Mammary microvascular endothelial cell (primary cell): ENCODE measurements at places on chromosomes 3 and 15. TPM values are rescaled to one million over a fixed set of nuclear protein-coding genes. Genes with fewer than 3 reads are reported as not detected.

The SPCS1 gene
- 189 TPM in 2 replicates for total RNA-seq

The AADACL2 gene
- not detected in 2 replicates for total RNA-seq

The DPPA2 gene
- not detected in 2 replicates for total RNA-seq

The CCDC33 gene
- not detected in 2 replicates for total RNA-seq

The RASL12 gene
- total RNA-seq: not detected in 2 replicates

The GATM gene
- total RNA-seq: 0.13 and 0.69 TPM in 2 replicates

The STRC gene
- total RNA-seq: not detected in 2 replicates

The ZIC4 gene
- total RNA-seq: not detected in 2 replicates

The CKMT1A gene
- total RNA-seq: not detected in 2 replicates

The BCL2A1 gene
- total RNA-seq: 0.13 and 0.89 TPM in 2 replicates

The SMCO1 gene
- total RNA-seq: not detected in 2 replicates

The LRRC31 gene
- total RNA-seq: not detected in 2 replicates

The NDUFB5 gene
- 114 and 123 TPM in 2 replicates for total RNA-seq

The MYZAP gene
- 9.4 and 13.8 TPM in 2 replicates for total RNA-seq

The TCF12 gene
- total RNA-seq: 40.9 and 45.0 TPM in 2 replicates

The C3orf20 gene
- total RNA-seq: not detected in 2 replicates

The THAP10 gene
- 4.5 and 5.8 TPM in 2 replicates for total RNA-seq

The ISG20 gene
- 15.0 and 18.9 TPM in 2 replicates for total RNA-seq

The RRP9 gene
- total RNA-seq: 36.6 and 38.9 TPM in 2 replicates

The CYP8B1 gene
- total RNA-seq: not detected in 2 replicates

The USF3 gene
- total RNA-seq: 6.5 and 10.2 TPM in 2 replicates

The SLCO2A1 gene
- 5.6 and 11.5 TPM in 2 replicates for total RNA-seq

The FAM107A gene
- 83.0 and 85.8 TPM in 2 replicates for total RNA-seq

The IQCB1 gene
- 10.0 and 15.5 TPM in 2 replicates for total RNA-seq

The PYDC2 gene
- total RNA-seq: not detected in 2 replicates

The ERC2 gene
- 0.05 and 0.13 TPM in 2 replicates for total RNA-seq

The LNP1 gene
- total RNA-seq: 0.69 and 1.2 TPM in 2 replicates

The OIP5 gene
- total RNA-seq: 26.2 and 27.7 TPM in 2 replicates

The GOLGA8T gene
- not detected in 2 replicates for total RNA-seq

The COL6A5 gene
- not detected in 2 replicates for total RNA-seq

The PLSCR2 gene
- total RNA-seq: not detected in 2 replicates

The EPB42 gene
- not detected in 2 replicates for total RNA-seq

The CACNA2D2 gene
- total RNA-seq: 0.05 TPM in 1 of 2 replicates, not detected in the other

The FOXB1 gene
- total RNA-seq: not detected in 2 replicates

The HYKK gene
- 4.0 and 6.1 TPM in 2 replicates for total RNA-seq

The C3orf70 gene
- total RNA-seq: 2.1 and 3.1 TPM in 2 replicates

The CCR8 gene
- total RNA-seq: not detected in 2 replicates

The DUOX1 gene
- not detected in 2 replicates for total RNA-seq

The CHAC1 gene
- total RNA-seq: 5.5 and 8.7 TPM in 2 replicates

The MUSTN1 gene
- not detected in 2 replicates for total RNA-seq

The PAK6 gene
- total RNA-seq: 0.20 TPM in 1 of 2 replicates, not detected in the other

The CILP gene
- total RNA-seq: not detected in 2 replicates

The LYZL4 gene
- not detected in 2 replicates for total RNA-seq

The ADPGK gene
- total RNA-seq: 38.2 and 41.2 TPM in 2 replicates

The CXCR6 gene
- total RNA-seq: not detected in 2 replicates

The HDC gene
- not detected in 2 replicates for total RNA-seq
